ENCODE measurements at places on chromosomes 5 and 9.

DNA sequence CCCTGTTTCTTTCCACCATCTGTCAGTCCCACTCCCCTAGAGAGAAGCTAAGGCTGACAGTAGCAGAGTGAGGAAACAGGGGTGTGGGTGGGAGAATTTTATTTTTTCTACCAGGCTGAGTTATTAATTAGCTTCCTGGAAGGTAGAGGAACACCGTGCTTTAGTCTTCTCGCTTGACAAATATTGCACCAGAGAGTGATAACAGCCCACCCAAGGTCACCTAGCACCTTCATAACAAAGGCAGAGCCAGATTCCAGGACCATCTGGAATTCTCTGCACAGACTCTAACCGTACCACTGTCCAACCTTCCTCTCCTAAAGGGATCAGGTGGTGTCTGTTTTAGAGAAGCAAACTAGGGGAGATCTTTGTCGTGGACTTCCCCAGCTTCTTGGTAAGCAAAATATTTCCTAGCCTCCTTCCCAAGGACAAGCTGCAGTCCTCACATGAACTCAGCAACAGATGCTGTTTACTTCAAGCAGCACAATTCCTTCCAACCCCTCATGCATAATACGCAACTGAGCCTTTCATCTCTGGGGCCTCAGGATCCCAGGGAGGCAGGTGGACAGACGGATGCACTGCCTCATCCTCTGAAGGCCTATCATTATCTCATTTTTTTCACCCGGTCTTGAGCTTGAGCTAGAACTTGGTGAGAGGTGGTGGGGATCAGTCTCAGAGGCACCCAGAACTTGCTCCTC lies 308.7 kb upstream of the BRINP1 start:
- DNase-seq: no peak

DNA sequence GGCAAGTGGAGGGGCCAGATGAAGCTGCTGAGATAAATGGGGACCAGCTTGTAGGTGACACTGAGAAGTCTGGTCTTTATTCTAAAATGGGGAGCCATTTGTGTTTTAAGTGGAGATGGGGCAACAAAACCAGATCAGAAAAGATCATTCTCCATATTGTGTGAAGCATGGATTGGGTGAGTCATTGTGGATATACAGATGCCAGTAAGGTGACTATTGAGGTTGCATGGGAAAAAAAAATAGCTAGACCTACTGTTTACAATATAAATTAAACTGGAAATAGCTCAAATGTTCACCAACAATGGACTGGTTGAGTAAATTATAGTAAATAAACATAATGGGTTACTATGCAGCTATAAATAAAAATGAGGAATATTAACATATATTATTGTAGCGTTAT lies 5.4 kb upstream of the MAP1B start:
- no peak for DNase-seq

DNA sequence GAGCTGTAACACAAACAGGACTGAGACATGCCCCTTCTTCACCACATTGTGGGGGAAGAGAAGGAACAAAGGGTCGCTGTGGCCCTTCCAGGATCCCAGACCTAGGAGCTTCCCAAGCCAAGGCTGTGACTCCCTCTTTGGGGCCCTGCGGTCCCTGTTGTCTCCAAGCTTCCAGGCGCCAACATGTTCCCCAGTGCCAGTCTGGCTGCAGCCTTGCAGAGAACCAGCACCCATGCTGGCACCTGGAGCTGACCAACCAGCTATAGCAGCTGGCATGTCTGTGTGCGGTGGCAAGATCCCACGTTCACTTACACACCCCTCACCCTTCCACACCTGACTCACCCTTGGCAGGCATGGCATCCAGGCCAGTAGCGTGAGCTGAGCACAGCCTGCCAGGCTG lies 20.7 kb upstream of the FANCC start:
- DNase-seq: no peak

DNA sequence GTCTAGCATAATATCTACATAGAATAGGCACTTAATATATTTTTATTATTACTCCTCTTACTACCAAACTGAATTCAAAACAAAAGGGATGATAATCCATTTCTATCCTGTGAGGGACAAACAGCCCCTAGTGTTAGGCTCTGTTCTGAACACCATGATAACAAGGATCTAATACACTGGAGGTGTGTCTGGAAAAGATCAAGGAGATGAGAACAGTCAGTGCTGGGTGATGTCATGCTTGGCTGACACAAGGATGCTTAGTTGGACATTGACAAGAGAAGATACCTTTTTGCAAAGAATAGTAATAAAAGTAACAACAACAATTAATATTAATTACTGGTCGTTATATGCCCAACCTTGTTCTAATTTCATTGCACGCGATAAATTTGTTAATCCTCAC lies 458.7 kb downstream of the EBF1 start:
- no peak for DNase-seq

DNA sequence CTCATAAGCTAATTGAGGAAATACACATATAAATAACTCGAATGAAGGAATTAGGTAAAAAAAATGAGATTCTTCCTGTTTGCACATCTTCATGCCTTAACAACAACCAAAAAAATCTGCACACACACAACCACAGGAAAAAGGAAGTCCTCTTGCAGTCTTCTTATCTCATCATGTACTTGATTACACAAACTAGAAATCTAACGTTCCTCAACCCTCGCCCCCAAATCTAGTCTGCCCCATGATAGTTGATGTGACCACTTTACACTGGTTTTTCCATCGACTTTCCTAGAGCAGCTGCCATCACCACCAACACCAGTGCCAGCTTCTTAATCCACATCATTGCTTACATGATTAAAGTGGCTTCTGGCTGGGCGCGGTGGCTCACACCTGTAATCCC lies 31.2 kb upstream of the RNU6ATAC start:
- no peak for DNase-seq

GRCh38 chr5:157820593-157821252 lies 38.2 kb downstream of the CLINT1 start:
- no peak for DNase-seq

- DNase-seq: no peak
Observed at GRCh38 chr9:135448663-135449100, 30.9 kb upstream of the PPP1R26 start.

DNA sequence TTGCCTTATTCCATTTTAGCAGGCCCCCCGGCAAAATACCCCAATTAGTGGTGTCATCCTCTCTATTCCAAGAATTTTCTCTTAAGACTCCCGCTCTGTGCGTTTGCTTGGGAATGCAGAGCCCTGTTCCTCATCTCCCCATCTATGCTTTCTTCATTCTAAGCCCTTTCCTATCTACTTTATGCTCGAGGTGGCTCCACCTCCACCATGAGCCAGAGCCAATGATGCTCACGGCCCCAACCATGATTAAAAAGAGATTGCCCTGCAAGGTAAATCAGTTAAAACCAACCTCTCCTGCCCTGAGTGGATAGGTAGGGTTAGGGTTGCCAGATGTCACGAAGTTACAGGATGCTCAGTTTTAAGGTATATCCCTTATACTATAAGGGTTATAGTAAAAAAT lies 677 bp upstream of the TXNDC15 start:
- peak; percentile 8 for DNase-seq

GRCh38 chr5:30994902-30995301 lies 198.6 kb upstream of the CDH6 start:
- DNase-seq: no peak
